ENCODE measurements at places on chromosomes 12 and 14.

DNA sequence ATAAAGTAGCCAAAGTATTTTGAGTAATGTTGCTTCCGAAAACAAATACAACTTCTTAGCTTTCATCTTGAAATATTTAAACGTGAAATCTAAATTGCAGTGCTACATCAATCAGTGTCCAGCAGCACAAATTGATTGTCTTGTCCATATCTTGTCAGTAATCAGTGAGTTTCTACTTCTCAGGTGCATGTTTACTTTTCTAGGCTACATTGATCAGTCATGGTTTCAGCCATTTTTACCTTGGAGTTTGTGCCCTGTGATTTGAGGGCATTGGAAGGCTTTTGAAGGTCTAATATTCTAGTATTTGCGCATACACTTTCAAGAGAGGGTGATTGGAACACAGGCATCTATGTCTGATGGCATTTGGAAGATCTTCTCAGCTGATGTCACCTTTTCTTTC lies 12.4 kb downstream of the RMST start:
- DNase-seq: no peak

DNA sequence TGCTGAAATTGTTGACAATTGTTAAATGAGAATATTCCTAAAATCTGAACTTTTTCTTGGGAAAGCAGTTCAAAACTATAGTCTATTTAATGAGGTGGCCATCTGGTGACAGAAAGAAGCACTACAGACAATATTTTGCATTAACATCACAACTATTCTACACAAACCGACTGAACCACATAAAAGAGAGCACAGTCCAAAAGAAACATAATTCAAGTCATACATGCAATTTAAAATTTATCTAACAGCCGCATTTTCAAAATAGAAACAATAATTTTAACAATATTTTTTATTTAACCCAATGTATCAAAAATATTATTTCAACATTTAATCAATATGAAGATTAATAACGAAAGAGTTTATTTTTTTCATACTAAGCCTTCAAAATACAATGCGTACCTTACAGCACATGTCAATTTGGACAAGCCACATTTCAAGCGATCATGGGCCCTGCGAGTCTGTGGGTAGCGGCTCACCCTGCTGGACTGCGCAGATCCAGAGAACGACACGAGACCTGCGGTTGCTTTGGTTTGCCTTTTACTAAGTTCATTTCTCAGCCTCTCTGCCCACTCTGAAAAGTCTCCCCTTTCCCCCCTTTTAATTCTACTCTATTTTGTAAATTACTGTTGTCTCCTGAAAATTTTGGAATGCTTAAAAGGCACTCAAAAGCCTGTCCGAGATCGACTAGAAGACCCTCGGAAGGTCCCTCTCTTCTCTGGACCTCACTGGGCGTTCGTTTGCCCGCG lies 947 bp upstream of the LRRC9 start:
- DNase-seq: no peak

GRCh38 chr12:89161557-89161956 lies 190.7 kb downstream of the DUSP6 start:
- no peak for DNase-seq

DNA sequence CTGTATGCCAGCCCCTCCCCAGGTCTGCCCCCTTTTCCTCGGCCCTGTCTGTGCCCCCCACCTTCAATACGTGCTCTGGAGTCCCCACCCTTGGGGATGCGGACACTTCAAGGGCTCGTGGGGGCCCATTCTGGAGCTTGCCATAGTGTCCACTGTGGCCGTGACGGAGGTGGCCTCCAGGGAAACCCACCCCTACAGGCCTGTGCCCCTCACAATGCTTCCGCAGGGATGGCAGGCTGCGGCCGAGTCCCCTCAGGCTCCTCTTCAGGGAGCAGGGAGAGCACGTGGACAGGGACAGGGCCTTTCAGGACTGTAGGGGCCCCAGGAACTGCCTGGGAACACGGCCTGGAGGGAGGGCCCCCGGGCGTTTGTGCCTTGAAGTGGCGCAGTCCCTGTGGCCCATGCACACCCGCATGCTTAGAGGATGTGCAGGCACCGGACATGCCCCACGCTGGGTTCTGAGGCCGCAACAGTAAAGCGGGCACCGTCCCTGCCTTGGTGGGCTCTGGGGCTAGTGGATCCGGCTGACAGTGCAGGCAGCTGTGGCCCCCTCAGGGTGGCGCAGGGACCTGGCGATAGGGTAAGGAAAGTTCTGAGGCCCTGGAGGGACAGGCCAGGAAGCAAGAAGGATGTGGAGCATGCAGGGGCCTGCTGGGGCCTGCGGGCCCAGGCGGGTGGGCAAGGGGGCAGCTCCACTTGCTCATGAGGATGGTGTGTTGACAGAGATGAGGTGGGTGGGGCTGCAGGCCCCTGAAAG lies 209.0 kb upstream of the RTL1 start:
- no peak for DNase-seq

DNA sequence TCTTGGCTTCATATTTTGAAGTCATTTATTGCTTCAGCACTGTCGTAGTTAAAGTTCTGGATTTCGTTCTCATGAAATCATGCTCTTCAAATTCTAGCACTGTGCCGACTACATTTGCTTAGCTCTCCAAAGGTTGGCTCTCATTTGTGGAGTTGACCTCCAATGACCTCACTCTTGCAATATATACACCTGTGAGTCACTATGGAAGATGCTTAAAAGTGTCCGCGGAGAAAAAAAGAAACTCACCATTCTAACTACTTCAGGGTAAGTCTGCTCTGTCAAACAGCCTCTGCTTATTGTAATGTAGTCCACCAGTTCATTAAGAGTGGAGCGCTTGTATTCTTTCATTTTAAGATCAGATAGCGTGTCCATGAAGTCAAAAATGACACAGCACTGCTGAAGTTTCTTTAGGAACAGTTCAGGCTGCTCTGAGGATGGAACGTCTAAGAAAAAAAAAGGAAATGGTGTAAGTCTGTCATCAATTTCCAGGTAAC lies 89.7 kb downstream of the PPP2R5E start:
- DNase-seq: no peak

- no peak for DNase-seq
Measured at GRCh38 chr12:47811072-47811396, 8.7 kb downstream of the HDAC7 start.

DNA sequence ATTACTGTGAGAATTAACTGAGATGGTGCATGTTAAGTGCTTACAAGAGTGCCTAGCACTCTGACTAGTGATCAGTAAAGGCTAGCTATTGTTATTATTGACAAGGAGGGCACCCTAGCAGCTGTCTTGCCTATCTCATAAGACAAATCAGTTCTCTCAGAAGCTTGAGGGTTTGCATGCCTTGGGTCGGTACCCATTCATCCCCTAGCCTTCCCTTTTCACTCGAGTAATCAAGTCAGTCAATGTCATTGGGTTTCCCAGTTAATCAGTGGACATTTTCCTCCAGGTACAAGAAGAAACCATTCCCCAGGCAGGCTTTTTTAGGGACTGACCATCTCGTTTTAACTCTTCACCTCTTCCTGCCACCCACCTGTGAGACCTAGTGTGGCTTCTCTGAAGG lies 10.4 kb upstream of the TFCP2 start:
- DNase-seq: no peak

DNA sequence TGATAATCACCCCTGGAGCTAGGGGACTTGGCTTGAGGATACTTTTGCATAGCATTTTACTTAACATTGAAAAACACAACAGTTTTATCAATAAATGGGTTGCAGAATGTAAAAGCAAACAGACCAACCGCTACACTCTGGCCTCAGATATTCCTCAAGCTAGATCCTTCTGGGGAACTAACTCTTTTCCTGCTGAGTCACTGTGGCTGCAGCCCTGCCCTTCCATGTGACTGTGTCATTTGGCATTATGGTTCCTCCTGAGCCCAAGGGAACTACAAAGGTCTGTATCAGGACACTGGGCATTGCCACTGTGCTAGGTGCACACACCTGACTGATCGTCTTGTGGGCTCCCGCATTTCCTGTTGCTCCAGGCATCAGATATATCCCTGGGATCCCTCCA lies 56.6 kb downstream of the TTC9 start:
- DNase-seq: no peak

DNA sequence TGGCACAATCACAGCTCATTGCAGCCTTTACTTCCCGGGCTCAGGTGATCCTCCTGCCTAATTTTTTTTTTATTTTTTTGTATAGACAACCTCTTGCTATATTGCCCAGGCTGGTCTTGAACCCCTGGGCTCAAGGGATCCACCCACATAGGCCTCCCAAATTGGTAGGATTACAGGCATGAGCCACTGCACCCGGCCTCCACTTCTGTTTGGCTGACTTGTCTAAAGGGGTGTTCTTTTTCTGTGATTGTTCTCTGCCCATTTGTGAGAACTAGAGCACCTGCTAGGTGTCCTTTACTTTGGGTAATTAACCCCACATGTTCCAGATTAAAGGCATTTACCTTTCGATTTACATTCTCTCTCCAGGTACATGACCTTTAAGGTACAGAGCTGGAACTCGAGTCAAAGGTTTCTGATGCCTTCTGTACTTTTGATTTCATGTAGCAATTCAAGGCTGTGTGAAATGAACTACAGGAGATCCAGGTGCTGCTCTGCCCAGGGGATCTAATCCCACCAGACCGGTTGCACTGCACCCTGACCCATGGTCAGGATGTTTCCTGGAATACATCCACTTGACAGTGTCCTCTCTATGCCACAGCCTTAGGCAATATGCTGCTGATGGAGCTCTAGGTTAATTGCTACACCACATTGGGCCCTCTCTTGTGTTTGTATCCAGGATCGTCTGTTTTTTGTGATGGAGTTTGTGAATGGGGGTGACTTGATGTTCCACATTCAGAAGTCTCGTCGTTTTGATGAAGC lies 163.6 kb downstream of the PRKCH start:
- no peak for DNase-seq

GRCh38 chr14:52015411-52016030 lies 26.2 kb downstream of the RTRAF start:
- no peak for DNase-seq

GRCh38 chr14:99679543-99679942 lies 4.6 kb upstream of the CYP46A1 start:
- DNase-seq: no peak

GRCh38 chr14:74907744-74908143 lies 15.3 kb downstream of the RPS6KL1 start:
- no peak for DNase-seq

- no peak for DNase-seq
Measured at GRCh38 chr14:20460458-20461224, 593 bp downstream of the PIP4P1 start.

GRCh38 chr14:68979722-68980451 lies 785 bp upstream of the ACTN1 start:
- DNase-seq: no peak

DNA sequence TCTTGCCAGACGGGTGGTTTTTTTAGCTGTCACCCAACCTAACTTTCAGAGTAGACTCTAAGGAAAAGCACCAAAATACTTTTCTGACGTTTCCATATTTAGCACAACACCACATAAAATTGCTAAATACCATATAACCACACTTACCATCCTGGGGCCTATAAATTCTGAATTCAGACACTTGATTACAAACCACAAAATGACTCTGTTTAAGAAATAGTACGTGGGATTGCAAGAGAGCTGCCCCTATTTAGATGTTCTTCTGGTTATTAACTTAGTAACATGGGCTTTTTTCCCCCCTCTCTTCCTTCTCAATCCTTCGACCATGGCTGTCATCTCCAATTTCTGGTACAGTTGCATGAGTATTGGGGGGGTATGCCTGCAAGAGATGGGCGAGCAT lies 287.7 kb downstream of the BMP4 start:
- no peak for DNase-seq

DNA sequence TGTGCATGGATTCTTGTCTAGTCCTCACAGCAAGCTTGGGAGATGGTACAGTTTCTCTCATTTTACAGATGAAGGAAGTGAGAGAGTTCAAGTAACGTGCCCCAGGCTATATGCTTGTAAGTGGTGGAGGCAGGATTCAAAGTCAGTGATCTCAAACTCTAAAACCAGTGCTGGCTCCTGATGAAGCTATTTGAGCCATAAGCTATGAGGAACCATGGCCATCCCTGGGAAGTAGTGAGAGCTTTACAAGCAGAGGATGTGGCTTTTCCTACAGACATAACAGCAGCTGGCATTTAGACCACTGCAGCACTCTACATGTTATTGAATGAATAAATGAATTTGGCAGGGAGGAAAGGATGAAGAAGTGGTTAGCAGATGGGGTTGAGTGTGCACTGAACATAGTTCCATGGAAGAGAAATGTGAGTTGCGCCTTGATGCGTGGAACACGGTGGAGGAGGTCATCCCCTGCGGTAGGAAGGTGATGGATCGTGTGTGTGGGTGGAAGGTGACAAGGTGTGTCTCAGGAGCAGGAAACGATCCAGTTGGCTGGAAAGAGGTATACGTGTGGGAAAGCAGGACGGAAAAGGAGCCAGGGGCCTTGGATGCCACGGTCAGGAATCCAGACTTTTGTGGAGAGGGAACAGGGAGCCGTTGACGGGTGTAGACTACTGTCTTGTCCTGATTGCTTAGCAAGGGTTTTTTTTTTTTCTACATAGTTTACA lies 65.2 kb downstream of the RFX4 start:
- DNase-seq: no peak

- no peak for DNase-seq
Measured at GRCh38 chr14:76946753-76947077, 81.8 kb downstream of the IRF2BPL start.

- DNase-seq: no peak
Measured at GRCh38 chr14:83885837-83886293, 1644.1 kb upstream of the FLRT2 start.

DNA sequence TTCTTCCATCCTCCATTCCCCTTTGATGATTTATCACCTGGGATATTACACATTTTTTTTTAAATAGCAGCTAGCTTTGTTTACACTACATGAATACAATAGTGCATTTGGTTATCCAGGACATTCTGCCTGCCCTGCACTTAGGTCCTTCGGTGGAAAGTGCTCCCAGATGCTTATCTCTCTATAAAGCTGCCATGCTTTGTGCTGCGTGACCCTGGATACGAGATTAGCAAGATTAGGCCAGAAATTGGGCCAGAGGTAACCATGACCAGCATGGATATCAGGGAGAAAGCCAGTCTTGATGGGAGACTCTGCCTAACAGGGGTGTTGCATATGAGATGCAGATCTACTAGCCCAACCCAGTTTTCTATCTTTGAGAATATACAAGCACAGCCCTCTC lies 12.1 kb upstream of the KRT83 start:
- DNase-seq: no peak

DNA sequence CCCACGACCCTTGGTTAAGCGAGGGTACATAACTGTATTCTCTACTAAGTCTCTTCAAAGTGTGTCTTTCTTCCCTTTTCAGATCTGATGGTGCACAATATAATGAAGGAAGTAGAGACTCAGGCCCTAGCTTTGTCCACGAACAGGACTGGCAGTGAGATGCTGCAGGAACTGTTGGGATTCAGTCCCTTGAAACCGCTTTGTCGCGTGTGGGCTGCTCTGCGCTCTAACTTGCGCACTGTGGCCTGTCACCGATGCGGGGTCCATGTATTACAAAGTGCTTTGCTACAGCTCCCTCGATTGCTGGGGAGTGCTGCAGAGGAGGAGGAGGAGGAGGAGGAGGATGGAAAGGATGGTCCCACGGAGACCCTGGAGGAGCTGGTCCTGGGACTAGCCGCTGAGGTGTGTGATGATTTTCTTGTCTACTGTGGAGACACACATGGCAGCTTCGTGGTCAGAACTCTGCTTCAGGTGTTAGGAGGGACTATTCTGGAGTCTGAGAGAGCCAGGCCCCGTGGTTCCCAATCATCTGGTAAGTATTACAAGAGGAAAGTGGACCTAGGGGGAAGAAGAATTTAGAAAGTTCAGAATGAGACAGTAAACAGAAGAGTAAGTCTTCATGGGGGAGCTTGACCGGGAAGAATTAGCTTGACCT lies 803 bp downstream of the NOP9 start:
- no peak for DNase-seq

All from stimulated activated CD8-positive, alpha-beta memory T cell treated with anti-CD3 and anti-CD28 coated beads, Interleukin-4, amount 100 ng/mL, for 1 hour (primary cell).